Stimulated activated CD4-positive, alpha-beta T cell treated with anti-CD3 and anti-CD28 coated beads, Interleukin-1b, Interleukin-23, amount 100 ng/mL, for 4 hours (primary cell): ENCODE measurements at places on chromosomes 7 and 10.
A peak's percentile ranks its signal among the peaks of the same experiment; 100 is the strongest.

- DNase-seq, result no peak
Observed at GRCh38 chr10:3651969-3652653, 132.9 kb downstream of the KLF6 start.

GRCh38 chr7:148419856-148420832, 170.4 kb upstream of the C7orf33 start:
- DNase-seq, result no peak

GRCh38 chr7:80078159-80078731, 56.4 kb upstream of the GNAI1 start:
- DNase-seq, result peak; percentile 14

- DNase-seq, result no peak
Observed at GRCh38 chr7:27186668-27187474, 1.8 kb upstream of the HOXA11 start.

DNA sequence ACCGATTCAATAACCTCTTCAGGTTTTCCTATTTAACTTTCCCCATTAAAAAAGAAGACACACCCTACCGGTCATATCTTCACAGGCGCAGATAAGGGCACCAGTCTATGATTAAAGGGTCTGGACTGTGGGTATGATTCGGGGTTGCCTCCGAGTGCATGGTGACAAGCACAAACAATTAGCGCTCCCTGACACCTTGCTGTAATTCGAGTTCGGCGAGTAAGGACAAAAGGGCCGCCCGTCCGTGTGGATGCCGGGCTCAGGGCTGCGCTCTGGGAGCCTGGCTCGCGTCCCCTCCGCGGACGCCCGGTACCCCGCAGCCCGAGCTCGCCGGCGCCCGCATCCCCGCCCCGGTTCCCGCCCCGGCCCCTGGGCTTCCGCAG, 111.9 kb upstream of the RHEB start:
- DNase-seq, result peak; percentile 7

- no peak for DNase-seq
Observed at GRCh38 chr10:52533986-52534385, 219.9 kb downstream of the DKK1 start.

GRCh38 chr7:35545831-35546230, 149.1 kb downstream of the HERPUD2 start:
- no peak for DNase-seq

DNA sequence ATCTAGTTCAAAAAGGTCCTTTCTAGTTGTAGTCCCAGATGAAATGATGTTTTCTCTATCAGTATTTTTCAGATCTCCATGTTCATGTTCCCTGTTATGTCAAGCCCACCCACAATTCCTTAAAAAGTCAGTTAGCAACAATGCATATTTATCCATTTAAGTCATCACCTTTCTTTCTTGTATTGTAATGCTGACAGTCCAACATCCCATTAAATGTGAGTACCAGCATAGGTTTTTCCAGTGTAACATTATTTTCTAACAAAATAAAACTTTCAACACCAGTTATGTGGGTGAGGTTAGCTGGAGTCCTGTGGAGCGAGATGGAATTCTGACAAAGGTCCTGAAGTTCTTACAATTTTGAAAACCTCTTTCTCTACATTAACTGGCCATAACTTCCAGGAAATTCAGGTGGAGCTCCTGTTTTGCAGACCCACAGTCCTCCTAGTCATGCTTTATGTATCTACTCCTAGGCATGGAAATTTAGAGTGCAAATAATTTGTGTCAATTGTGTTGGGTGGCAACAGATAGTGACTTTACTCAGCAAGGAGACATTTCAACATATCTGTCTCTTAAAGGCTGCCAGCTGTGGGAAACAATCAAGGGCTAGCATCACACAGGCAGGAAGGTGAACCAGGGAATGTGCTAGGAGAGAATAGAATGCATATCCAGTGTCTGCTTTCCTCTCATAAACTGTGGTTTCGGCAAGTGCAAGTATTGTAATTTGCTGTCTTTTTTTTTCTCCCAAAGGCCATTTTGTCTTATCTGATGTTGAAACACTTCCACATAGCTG, 162.6 kb downstream of the MTERF1 start:
- DNase-seq, result no peak

- DNase-seq, result no peak
Observed at GRCh38 chr7:137001478-137001877, 133.0 kb downstream of the CHRM2 start.

DNA sequence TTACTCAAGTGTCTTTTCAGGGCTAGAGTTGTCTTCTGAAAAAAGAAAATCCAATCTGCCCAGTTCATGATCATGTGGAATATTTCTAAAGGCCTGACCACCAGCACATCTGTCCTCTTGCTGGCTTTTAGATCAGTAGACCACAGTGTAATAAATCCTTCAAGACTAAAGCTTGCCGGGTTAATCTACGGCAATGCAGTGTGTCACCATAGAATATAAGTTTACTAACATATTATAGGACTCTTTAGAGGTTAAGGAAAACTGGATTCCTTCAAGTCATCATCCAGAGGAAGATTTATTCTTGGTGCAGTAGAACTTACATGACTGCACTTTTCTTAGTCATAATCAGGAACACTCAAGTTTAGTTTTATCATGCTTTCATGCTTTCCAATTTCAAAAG, 349.5 kb downstream of the SEMA3D start:
- no peak for DNase-seq

GRCh38 chr7:44307301-44307900, 18.0 kb downstream of the CAMK2B start:
- DNase-seq, result no peak

GRCh38 chr7:95611224-95611623, 14.9 kb upstream of the PDK4 start:
- DNase-seq, result no peak

GRCh38 chr10:125276133-125276532, 115.8 kb upstream of the CTBP2 start:
- DNase-seq, result no peak

- DNase-seq, result no peak
Observed at GRCh38 chr10:63829020-63829419, 307.8 kb downstream of the REEP3 start.

DNA sequence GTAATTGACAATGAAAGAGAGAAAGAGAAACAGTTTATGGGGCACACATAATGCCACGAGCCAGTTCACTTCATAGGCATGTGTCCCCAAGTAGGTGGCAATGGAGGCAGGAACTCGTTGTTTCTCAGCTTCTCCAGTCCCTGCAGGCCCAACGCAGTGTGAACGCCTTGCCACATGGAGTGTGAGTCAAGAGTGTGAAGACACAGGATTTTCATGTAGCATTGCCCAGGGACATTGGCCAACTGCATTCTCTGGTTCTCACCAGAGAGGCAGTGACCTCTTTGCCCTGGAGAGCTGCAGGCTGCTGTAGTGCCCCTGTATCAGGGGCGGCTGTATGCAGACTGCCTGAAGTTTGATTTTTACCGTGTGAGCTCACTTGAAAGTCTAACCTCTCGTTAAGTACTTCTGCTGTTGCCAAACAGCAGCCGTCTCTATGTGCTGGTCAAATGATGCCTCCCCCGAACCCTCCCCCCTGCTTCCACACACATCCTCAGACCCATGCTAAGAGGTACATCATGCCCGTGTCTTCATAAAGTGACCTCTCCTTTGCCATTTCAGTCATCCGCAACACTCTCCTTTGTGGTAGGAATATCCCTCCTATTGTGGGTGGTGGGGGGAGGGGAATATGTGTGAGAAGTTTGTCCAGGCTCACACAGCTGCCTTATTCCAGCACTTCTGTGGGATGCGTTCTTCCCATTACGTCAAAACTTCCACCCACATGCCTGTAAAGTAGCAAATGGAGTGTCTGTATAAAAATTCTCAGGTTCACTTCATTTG, 12.7 kb downstream of the LRRC18 start:
- DNase-seq, result no peak

GRCh38 chr7:120993553-120994191, 5.2 kb downstream of the CPED1 start:
- DNase-seq, result no peak

DNA sequence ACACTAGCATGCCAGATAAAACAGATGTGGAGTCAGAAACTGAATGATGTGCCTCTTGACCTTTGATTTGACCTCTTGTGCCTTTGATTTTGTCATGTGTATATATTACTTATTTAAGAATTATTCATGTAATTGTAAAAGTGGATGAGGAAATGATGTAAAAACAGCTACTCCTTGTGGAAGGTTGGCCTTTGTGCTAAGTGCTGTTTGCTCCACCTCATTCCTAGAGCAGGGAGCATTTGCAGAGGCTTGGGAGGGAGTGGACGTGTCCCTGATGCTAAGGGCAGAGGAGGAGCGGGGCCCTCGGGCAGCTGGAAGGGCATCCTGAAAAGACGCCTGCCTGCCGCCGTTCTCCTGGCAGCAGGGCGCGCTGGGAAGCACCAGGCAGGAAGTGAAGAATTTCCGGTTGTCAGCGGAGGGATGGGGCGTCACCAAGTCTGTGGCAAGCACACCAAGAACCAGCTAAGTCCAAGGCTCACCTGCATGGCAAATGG, 197.6 kb upstream of the ZNF32 start:
- peak; percentile 12 for DNase-seq

DNA sequence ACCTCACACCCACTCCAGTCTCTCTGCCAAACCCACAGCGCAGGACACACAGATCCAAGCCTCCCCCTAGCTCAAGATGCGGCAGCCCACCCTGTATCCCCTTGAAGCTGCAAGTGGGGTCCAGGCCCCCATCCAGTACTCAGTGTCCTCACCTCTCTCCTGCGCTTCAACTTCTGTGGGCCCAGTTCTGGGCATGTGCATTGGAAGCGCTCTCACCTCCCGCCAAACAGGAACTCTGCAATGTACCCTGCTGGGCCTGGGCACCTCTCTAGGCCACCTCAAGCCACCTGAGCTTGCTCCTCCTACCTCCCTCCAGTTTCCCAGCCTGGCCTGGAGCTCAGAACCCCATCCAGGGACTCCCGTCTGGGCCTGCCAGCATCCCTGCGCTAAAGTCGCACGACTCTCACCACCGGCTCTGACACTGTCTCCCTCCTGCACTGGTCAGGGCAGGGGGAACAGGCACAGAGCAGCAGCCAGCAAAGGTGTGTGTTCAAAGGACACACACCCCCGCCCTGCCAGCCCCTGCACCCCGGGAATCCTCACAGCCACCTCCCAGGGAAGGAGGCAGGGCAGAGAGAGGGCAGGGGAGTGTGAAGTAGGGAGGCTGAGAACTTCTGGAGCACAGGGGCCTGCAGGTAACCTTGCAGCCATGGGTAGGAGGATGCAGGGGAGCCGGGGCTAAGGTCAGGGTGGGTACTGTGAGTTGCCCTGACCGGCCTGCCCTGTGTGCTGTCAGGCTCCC, 51.7 kb upstream of the MSMB start:
- DNase-seq, result no peak

DNA sequence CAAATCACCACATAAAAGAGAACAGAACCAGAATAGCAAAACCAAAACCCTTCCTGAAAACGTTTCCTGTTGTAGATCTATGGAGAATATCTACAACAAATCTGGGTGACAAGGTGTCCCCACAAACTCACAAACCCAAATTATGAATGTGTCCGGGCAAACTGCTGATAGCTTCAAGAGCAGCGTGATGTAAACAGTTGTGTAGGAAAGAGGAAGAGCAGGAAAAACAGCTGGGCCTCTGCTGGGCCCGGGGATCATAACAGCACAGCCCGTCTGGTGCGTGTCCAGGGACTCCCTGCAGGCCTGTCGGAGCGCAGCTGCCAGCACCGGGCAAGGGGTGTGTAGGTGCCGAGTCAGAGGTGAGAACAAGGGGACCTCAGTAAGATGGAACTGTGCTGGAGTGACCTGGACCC, 53.7 kb downstream of the KCNH2 start:
- no peak for DNase-seq

DNA sequence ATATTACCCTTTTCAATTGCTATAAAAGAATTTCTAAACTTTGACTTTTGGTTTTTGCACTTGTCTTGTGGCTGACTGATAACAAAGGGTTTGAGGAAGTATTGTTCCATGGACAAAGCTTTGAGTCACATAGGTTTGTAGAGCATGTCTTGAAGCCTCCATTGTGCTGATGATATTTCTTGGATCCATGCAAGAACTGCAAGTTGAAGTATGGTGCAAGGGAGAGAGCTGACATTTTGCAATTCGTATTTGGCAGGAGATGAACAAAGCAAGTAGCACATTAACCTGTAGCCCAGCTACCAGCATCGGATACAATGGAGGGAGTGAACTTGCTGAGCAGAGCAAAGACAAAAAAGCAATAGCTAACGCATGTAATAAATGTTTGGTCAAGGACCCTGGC, 23.4 kb downstream of the MGAM2 start:
- no peak for DNase-seq

DNA sequence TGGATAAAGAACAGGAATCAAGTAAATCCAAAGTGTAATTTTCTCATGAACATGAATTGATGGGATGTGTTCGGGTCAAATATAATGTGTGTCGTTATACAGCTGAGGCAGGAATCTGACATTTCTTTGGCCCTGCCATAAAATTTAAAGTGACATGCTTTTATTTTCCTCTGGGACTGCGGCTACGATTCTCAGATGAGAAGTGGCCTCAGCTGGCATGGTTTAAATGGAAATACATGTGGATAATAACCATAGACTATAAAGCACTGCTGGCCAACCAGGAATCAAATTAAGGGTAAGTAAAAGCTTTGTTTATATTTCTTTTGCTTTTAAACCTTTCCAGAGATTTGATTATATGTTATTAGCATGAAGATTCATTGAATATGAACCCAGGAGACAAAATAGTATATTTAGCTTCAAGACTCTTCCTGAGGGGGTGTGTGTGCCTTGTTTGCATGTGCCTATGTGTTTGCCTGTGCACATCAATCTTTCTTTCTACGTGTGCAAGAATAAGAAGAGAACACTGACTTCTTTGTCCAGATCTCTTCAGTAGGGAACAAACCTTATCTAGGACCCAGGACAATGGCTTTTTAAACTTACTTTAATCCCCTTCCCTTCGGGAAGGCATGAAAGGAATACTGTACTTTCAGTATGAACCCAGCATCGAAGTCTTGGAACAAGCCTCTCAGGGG, 629.0 kb upstream of the PFKP start:
- DNase-seq, result no peak

DNA sequence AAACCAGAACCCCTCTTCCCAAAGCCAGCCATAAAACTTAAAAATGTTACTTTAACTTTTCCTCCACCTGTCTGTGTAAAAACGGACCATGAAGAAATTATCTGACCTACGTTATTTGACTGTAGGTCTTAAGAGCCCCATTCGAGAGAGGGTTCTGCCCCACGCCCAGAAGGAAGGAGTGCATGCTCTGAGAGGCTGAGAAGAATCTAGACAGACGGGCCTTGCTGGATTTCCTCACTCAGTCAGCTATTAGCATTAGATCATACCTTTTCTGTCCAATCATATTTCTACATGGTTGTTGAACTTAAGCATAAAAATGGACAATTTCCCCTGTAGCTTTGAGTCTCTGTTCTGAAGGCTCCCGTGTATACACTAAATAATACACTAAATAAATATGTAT, 38.1 kb upstream of the WDR11 start:
- no peak for DNase-seq

GRCh38 chr7:27723085-27723484, 16.9 kb upstream of the TAX1BP1 start:
- DNase-seq, result no peak

- DNase-seq, result no peak
Observed at GRCh38 chr7:70654979-70655378, 477.0 kb upstream of the GALNT17 start.

- no peak for DNase-seq
Observed at GRCh38 chr7:88229302-88229995, 9.6 kb upstream of the SRI start.
